Temporal lobe (tissue), 4 donors: ENCODE measurements at places on chromosomes 16 and 17. TPM values are rescaled to one million over a fixed set of nuclear protein-coding genes. Genes with fewer than 3 reads are reported as not detected.

The CTDNEP1 gene
- total RNA-seq: 49.9 TPM

The ABI3 gene
- 0.25 TPM for total RNA-seq

The ITGAD gene
- not detected for total RNA-seq

The ATP2A1 gene
- under 0.01 TPM for total RNA-seq

The KRTAP3-3 gene
- not detected for total RNA-seq

The PVALEF gene
- not detected for total RNA-seq
